Amniotic stem cell (primary cell): ENCODE measurements at places on chromosomes 11 and 22.

DNA sequence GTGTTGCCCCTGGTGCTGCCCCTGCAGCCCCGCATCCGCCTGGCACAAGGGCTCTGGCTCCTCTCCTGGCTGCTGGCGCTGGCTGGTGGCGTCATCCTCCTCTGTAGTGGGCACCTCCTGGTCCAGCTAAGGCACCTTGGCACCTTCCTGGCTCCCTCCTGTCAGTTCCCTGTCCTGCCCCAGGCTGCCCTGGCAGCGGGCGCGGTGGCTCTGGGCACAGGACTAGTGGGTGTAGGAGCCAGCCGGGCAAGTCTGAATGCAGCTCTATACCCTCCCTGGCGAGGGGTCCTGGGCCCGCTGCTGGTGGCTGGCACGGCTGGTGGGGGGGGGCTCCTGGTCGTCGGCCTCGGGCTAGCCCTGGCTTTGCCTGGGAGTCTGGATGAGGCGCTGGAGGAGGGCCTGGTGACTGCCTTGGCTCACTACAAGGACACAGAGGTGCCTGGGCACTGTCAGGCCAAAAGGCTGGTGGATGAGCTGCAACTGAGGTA is 278 bp downstream of the ROM1 start:
- no peak for DNase-seq

DNA sequence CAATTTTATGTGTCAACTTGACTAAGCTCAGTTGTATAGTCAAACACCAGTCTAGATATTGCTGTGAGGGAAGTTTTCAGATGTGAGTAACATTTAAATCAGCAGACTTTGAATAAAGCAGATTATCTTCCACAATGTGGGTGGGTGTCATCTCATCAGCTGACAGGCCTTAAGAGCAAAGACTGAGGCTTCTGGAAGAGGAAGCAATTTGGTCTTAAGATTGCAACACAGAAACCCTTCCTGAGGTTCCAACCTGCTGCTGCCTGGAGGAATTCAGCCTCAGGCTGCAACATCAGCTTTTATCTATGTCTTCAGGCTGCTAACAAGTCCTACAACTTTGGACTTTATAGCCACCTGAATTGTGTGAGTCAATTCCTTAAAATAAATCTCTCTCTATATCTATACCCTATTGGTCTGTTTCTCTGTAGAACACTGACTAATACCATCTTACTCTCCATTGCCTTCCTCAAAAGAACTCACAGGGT is 277.2 kb upstream of the PLET1 start:
- no peak for DNase-seq

DNA sequence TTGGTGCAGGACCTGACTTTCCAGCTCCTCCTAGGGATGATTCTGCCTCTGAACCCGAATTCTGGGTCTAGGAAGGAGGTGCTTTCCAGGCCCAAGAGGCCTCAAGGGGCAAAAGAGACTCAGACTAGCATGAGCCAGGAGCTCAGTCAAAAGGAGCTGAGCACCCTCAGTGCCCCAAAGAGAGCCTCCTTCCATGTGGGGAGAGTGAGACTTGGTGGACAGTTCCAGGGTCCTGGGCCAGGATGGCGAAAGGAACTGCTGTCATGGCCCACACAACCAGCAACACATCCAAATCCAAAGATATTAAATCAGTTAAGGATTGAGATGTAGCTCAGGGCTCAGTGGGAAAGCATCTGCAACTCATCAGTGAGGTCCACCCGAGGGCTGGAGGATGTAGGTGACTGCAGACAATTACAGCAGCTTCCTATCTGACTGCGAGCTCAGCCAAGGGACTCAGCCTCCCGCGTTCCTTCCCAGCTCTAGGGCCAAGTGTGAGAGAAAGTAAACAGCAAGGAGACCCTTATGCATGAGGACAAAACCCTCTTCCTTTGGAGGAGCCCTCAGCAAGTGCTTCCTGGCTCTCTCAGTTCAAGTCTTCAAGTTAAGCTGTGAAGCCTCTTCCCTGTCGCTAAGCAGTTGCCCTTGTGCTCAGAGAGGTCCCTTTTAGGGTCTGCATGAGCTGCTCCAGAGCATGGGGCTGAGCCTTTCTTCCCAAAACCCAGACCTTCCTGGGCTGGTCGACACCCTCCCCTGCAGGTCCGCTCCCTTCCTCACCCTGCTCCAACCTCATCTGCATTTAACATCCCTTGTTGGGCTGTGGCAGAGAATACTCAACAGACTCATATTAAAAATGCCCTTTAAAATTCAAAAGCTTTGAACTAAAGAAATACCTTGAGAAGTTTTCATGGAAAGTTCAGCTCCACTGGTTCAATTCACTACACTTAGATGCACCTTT is 35.8 kb downstream of the C11orf58 start:
- no peak for DNase-seq

DNA sequence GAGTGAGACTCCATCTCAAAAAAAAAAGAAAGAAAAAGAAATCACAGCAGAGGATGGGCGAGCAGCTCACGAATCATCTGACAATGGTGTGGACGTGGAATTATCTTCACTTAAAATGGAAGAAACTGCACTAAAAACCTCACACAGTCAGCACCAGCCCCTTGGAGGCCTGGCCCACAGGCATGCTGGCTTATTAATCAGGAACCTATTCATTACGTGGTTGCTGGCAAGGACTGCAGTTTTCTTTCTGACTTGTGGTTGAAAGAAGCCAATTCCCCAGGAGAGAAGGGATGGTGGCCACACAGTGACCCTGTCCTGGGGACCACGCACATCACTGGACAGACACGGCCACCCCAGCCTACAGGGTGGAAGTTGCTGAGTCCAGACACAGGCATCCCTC is 401.1 kb downstream of the CTTN start:
- no peak for DNase-seq

DNA sequence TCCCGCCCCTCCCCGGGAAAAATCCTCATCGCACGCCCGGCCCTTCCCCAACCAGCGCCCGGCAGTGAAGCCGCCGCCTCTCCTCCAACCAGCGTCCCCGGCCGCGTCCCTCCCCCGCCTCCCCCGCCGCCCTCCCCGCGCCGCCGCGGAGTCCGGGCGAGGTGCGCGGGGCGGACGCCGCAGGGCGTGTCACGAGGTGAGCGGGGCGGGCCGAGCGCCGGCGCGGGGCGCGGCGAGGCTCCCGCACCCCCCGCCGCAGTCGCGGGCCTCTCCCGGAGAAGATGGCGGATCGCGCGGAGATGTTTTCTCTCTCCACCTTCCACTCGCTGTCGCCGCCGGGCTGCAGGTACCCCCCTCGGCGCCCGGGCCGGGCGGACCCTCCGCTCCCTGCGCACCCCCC is at the start of gene MAPK8IP2:
MAPK8IP2 (plus strand) TSS at position 256 of the 400 bp plus-strand sequence; CDS start at position 282, 26 bp downstream.
- DNase-seq = no peak

GRCh38 chr22:27997538-27997937 is 78.5 kb upstream of the PITPNB start:
- DNase-seq = no peak

GRCh38 chr11:2987881-2988861 is 4.0 kb downstream of the NAP1L4 start:
- no peak for DNase-seq

GRCh38 chr22:33743756-33744155 is 176.5 kb downstream of the LARGE1 start:
- DNase-seq = no peak
